ENCODE measurements at places on chromosomes 2 and 18. TPM values are rescaled to one million over a fixed set of nuclear protein-coding genes. Genes with fewer than 3 reads are reported as not detected.

The ANKRD62 gene
- not detected for total RNA-seq

The LYG2 gene
- total RNA-seq: not detected

The CNDP1 gene
- total RNA-seq: not detected

The NCKAP5 gene
- total RNA-seq: not detected

The HOXD13 gene
- not detected for total RNA-seq

The SAG gene
- total RNA-seq: 1.2 TPM

The MSH2 gene
- 44.7 TPM for total RNA-seq
